Naive B cell (primary cell): ENCODE measurements at places on chromosomes 2 and 18.

DNA sequence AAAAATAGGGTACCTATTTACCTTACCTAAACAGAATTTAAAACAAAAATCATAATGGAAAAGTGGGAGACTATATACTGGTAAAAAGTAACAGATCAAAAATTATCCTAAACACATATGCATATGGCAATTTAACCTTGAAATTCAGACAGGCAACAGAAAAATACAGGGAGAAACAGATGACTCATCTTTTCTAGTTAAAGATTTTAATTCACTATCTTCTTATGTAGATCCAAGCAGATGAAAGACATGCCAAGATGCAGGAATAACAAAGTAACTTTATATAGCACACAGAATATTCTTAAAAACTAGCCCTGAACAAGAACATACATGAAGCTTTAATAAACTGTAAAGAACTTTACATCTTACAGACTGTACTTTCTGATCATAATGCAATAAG lies 30.9 kb downstream of the PRPF40A start:
- no peak for DNase-seq

- no peak for DNase-seq
Observed at GRCh38 chr2:197075754-197076337, 149.3 kb upstream of the PGAP1 start.

DNA sequence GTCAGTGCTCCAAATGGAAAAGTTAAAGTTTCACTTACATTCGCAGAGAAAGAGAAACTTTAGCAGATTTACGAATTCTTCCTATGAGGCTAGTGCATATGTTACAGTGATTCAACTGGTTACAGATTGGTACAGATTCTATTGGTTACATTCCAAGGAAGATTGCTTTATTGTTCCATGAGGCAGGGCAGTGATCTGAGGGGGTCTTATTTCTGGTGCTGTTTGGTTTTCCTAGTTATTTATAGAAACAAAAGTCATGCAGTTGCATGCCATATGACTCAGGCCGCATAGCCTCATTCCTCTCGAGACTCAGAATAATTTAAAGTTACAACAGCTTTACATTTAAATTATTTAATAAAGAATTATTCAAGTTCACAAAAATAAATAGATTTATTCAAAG lies 385.4 kb upstream of the SYT4 start:
- no peak for DNase-seq

- DNase-seq: no peak
Observed at GRCh38 chr2:226088366-226088674, 688.8 kb downstream of the NYAP2 start.

DNA sequence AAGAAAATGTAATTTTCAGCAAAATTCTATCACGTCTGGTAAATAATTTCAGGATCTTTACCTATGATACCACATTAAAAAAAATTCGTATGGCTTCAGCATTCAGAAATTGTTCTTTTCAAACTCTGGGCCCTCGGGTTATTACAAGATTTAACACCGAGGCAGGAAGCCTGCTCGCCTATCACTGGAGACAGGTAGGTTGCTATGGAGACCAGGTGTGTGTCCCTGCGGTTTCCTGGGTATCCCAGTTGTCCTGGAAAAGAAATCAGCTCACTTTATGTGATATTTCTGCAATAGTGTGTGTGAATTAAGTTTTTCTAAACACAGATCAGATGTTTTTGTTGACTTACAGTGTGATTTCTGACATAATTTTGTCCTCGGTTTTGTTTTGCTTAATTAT lies 14.2 kb downstream of the HPCAL1 start:
- no peak for DNase-seq

- DNase-seq: no peak
Observed at GRCh38 chr2:38546585-38546984, 56.1 kb downstream of the HNRNPLL start.

GRCh38 chr2:168084288-168084687 lies 163.1 kb downstream of the STK39 start:
- DNase-seq: no peak

DNA sequence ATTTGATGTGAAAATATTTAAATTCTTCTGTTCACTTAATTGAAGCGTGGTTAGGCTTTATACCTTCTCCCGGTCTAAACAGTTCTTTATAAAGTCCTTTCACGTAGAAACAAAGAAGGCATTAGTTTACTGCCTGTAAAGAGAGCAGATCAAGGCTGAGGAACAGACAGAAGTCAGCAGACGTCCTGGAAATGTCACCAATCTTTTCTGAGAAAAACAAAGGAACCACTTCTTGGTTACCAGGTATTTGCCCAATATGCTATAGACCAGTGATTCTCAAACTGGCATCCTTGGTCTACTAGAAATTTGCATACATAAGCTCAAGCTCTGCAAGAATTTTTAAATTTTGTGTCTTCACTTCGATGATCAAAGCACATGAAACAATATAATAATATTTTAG lies 89.2 kb upstream of the STK17B start:
- no peak for DNase-seq

DNA sequence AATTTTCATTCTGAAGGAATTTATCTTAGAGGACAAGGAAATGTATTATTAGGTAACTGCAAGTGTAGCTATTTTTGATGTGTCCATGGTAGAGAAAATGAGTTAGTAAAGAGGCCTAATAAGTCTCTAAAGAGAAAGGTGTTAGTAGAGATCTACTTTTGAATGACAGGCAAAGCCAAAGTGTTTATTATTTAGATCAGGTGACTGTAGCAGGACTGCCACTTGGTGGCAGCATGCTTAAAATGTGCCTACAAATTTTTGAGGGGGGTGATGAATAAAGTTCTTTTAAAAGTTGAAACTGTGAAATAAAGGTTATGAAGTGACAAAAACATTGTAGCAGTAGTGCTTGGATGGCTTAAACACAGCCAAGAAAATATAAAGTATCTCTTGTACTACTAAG lies 421.5 kb upstream of the MEIS1 start:
- no peak for DNase-seq
